ENCODE measurements at places on chromosomes 7 and 10.

- DNase-seq = no peak
These were observed 193.5 kb downstream of the PTPRN2 start for GRCh38 chr7:158393926-158394625.

DNA sequence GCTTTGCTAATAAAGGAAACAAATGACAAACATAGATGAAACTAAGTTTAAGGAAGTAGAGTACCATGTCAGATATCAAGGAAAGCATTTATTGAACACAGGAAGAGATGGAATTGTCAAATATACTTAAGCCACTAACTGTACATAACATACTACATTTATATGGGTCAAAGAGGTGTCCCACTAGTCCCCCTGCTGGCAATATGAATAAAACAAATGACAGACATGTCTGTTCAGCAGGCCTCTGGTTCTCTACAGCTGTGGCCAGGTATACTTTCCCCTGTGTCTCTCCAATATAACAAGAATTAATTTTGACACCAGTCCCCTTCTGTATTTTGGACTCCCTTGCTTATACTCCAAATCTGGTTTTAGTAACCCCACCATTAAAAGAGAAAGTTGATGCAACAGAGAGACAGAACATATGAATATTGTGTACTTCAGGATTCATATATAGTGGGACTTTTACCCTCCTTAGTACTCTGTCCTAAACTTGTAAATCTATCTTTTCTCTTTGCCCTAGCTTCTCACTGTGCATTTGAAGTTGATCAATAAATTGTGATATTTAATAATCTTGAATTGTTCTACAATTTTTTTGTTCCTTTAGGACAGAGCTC is 42.9 kb downstream of the CD36 start:
- peak; percentile 25 for DNase-seq

DNA sequence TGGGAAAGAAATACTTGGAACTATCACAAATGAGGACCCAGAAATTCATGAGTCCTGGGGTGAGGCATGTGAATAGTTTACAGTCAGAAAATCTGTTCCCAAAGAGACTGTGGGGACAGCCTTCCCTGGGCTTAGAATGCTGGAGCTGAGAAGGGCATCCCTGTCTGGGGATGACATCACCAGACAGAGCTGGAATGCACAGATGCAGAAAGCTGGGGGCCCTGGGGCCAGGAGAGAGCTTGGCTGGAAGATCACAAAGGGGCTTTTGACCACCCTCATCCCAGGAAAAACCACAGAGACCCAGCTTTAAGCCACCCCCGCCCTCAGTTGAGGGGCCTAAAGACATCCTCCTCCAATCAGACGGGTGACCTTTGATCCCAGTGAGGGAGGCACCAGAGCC is 264.5 kb downstream of the PLXNA4 start:
- no peak for DNase-seq

DNA sequence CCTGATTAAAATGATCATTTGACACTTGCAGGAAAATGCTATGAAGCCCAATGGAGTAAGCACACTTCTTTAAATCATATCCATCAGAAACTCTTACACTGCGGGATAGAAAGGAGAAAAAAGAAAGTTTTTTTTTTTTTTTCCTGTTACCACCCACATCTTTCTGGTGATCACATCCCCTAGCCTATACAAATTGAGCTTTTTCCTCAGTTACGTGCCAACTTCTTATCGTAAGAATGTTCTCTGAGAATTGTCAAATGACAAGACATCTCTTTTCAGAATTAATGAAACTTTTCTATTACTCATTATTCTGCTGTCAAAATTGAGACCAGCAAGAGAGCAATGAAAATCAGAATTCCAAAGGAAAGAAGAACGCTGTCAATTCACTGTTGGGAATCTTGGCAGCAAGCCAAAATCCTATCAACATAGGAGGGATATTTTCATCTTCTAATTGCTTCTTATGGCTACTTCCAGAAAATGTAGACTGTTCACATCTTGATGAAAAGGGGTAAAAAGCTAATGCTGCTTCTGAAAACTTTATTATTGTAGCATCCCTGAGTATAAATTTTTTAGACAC is 179.5 kb downstream of the ADAM12 start:
- no peak for DNase-seq

DNA sequence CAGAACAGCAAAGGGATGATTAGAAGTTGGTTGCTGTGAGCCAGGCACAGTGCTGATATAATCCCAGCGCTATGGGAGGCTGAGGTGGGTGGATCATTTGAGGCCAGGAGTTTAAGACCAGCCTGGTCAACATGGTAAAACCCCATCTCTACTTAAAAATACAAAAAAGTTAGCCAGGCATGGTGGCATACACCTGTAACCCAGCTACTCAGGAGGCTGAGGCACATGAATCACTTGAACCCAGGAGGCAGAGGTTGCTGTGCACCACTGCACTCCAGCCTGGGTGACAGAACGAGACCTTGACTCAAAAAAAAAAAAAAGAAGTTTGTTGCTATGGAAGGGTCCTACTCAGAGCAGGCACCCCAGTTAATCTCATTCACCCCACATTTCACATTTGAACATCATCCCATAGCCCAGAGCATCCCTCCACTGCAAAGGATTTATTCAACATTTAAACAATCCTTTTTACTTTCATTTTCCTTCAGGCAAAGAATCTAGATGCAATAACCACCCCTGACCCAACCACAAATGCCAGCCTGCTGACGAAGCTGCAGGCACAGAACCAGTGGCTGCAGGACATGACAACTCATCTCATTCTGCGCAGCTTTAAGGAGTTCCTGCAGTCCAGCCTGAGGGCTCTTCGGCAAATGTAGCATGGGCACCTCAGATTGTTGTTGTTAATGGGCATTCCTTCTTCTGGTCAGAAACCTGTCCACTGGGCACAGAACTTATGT is 4.1 kb downstream of the IL6 start:
- no peak for DNase-seq

DNA sequence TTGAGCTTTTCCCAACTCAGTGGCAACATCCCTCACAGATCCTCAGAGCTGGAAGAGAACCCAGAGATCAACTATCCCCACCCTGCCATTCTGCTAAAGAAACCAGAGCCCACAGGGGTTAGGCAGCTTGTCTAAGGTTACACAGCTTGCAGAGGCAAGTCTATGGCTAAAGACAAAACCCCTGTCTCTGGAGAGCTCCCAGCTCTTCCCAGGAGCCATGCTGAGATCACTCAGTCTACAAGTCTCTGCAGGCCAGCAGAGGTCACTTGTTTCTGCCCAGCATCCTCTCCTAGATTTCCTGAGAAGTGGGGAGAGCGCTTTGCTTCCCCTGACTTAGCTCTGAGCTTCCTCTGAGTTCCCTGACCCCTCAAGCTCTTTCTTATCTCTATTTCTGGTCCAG is 28.5 kb upstream of the LOXL4 start:
- DNase-seq = no peak
